ENCODE measurements at places on chromosomes 2 and 18.

GRCh38 chr2:227473122-227473461, 1.1 kb downstream of the AGFG1 start:
- DNase-seq: no peak

- no peak for DNase-seq
Observed at GRCh38 chr2:3450385-3451010, 68.8 kb downstream of the ADI1 start.

DNA sequence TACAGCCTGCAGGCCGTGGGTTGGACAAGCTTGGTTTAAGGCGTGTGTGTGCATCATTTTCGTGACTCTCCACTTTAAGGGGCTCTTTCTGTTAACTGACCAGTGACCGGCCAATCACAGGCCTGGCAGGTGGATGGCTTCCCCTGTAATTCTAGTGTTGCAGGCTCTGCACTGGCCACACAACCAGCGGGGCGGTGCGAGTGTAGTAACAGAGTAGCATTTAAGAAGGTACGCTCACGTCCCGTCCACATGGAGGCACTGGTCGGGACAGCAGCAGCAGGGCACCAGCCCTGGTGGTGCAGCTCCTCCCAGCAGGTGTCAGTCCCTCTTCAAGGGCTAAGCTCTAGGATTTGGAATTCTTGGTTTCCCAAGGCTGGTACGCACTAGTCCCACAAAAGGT, 8.0 kb upstream of the ANO7 start:
- no peak for DNase-seq

DNA sequence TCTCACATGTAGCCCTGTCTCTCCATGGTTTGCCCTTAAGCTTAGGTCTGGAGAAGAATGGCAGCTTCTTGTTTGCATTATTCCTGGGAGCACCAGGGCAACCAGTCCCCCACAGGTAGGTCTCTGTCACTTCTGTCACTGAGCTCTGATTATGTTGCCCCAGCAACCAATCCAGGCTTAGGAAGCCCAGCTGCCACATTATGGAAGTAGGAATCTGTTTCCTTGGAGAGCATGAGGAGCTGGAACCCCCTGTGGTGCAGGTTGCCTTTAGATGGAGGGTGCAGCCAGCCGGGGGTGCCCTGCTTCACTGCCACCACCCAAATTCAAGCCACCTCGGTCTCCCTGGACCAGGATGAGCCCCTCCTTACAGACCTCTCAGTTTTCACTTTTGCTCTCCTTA, 4.8 kb downstream of the RESP18 start:
- no peak for DNase-seq

DNA sequence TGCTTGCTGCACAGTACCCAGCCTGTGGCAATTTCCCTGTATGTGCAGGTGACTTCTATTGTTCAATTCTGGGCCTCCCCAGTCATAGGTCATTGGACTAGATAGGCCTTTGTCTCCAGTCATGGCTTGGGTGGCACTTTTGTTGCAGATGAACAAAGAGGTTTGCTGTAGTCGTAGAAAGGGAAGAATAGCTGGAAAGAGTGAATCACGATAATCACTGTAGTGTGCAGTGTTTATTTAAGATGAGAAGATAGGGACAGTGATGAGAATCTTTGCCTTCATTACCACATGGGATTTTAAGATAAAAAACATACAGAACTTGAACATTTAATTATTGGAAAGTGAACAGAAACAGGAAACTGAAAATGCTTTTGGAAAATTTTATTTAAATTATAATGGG, 156.1 kb upstream of the CYRIA start:
- DNase-seq: no peak

- DNase-seq: no peak
Observed at GRCh38 chr2:102099536-102100298, 42.8 kb upstream of the IL1R1 start.

DNA sequence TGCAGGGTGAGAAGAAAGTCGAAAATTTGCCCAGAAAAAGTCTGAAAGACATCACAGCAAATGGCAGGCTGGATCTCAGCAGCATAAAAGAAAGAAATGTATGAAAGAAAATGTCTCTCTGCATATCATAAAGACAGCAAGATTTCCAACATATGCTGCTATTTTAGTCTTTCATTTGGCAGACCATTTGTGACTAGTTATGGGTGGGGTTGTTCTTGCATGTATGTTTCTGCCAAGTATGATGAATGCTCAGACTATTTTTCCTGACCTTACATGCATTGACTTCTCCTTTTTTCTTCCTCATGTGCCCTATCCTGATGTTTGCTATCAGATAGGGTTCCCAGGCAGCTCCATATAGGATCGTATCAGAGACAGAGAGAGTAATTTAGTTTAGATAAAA, 58.5 kb upstream of the PARD3B start:
- no peak for DNase-seq

DNA sequence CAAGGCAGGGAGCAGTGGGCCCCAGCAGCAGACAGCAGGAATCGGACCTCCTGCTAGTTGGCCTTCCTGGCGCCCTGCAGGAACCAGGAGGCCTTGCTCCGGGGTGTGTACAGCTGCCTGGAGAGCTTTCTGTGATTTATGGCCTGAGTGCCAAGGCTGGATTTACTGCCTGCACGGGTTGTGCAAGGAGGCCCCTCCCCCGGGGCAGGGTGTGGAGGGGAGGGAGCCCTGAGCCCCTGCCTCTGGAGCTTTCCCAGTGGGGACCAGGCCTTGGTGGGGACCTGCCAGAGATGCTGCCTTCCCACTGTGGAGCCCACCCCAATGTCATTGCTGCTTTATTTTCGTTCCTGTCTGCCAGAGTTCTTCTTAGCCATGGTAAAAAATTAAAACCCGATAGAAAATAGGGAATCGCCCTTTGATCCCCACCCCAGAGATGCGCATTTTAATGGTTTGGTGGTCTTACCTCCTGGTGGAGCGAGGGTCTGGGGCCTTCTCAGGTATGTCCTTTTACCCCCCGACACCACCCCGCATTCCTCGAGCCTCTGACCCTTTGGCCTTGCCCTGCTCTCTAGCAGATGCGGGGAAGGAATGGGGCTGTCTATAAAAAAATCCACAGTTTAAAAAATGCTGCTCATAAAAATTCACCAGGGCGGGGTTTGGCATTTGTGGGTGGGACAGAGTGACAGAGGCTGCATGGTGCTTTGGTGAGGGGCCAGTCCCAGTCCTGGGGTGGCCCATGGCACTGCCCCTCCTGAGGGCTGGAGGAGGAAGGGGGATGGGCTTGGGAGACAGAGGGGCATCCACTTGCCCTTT, 6.9 kb upstream of the RALB start:
- DNase-seq: no peak

All from stimulated activated CD4-positive, alpha-beta T cell treated with anti-CD3 and anti-CD28 coated beads, Interleukin-2, amount 100 ng/mL, for 24 hours (primary cell).